NCI-H524 treated with DMSO at 0.1 percent for 48 hours (cell line): ENCODE measurements at places on chromosomes 4 and X.

GRCh38 chrX:119647089-119647488 lies 40.9 kb upstream of the NKRF start:
- no peak for DNase-seq

DNA sequence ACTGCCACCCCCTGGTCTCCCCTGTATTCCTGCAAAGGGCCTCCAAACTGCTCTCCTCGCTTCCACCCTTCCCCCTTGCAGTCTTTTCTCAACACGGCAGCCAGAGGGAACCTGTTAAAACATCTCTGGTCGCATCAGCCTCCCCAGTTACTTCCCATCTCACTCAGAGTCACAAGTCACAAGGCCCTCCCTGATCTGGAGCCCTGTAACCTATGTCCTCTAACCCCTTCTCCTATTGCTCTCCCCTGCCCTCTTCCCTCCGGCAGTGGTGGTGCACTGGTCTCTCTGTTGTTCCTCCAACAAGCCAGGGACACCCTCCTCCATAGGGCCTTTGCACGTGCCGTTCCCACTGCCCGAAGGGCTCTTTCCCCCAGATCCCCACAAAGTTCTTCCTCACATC lies 73.2 kb downstream of the SH3KBP1 start:
- no peak for DNase-seq

- no peak for DNase-seq
These were observed 125.0 kb downstream of the AKAP4 start for GRCh38 chrX:50075630-50076339.

DNA sequence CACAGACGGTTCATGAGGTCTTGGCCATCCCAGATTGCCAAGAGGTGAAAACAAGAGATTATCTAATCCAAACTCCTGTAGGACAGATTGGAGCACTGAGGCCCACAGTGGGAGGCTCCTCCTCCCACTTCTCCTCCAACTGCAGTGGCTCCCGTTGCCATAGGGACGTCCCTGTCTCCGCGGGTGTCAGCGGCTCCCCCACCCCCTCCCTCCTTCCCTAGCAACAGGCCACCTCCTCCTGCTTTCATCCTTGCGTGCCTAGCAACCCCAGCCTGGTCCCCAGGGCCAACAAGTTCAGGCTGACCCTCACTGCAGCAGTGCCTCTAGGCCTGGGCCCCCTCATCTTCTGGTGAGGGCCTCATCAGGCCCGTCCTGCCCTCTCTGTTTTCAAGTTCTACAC lies 6.8 kb upstream of the IQSEC2 start:
- no peak for DNase-seq

DNA sequence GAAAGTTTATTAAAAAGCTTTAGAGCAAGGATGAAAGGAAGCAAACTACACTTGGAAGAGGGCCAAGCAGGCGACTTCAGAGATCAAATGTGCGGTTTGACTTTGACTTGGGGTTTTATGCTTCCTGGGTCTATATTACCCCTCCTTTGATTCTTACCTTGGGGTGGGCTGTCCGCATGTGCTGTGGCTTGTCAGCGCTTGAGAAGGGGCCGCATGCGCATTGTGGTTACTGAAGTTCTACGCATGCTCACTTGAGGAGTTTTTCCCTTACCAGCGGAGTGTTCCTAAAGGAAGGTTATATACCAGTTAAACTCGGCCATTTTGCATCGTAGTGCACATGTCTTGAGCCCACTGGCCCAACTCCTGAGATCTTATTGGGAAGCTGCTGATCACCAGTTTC lies 9.9 kb downstream of the ZNF157 start:
- DNase-seq, result no peak

DNA sequence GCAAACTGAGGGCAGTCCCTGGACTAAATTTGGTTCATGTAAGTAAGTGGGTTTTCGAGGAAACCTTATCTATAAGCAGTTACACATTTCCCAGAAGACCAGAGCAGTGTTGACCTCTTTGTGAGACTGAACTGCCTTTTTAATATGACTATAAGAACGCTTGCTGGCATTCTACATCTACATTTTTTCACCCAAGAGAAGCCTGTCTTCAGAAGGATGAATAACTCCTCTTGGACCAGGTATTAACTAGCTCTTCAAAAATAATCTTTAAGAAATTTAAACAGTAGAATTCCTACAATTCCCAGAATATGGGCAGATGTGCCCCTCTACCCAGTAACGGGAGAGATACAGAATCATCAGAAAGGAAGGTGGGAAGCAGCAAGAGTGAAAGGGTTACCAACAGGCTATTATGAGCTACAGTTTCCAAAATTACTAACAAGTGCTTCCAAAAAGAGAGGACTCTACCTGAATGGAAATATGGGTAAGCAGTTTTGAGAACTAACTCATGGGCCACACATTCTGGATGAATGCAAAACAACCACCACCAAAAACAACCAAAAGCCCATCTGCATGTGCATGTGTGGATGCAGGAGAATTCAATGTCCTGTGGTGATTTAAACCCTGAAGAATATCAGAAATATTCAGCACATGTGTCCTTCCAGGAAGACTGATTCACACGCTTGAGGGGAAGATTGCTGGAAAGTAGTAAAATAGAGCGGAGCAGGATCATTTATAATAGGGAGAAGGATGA lies 17.4 kb downstream of the BBS12 start:
- no peak for DNase-seq
